ENCODE measurements at places on chromosomes 5 and 9.

DNA sequence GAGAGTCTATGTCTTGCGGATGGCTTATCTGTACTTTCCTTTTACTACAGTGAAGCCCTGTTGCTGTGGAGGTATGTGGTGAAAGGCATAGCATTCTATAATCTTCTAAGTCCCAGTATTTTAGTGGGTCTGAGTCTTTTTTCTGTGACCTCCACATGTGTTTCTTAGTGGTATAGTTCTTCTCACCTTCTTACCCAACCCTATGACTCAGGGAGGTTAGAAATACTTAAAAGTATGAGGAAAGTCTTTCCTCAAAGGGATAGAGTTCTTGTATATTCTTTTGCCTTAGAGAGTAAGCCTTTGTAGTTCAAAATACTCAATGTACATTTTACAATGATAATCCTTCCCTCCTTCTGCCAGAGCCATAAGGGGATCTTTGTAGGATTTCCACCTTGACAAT is 621.9 kb upstream of the CTNND2 start:
- no peak for DNase-seq

- DNase-seq = no peak
Measured at GRCh38 chr5:127022846-127023245, 7.5 kb downstream of the MARCHF3 start.

DNA sequence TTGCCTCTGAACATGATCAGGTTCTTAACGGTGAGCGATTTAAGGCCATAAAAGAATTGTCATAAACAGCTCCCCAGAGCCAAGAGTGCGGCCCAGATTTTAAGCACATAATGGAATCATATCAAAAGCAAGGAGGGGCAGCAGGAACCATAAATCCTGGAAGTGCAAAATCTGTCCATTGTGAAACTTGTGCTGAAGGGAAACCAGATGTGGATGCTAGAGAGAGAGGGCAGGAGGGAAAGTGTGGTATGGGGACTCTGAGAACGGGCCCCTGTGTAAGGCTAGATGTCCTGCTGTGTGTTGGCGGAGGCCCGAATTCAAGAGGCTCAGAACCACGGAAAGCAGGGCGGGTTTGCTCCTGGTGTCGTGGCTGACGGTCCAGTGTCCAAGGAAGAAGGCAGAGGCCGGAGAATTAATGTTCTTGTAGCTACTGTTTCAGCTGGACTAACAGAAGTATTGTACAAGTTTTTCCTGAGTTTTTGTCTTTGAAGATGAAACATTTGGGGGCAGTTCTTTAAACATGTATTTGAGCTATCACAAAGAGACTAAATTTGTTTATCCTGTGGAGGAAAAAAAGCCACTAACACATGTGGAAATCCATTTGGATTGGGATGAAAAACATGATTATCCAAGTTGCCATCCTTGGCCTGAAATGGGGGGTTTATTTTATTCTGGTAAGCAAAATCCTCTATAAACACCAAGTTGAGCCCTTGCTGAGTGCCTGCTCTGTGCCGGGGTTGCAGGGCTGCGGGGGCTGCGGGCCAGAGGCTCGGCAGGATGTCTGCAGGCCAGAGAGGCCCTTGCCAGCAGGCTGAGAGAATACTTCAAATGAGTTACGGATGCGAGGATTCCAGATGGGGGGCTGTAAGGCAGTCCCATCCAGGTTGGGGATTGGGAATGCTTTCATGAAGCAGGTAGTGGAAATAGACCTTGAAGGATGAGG is 9.2 kb upstream of the CXCL14 start:
- no peak for DNase-seq

- DNase-seq = no peak
Measured at GRCh38 chr5:28967848-28968247, 1929.5 kb upstream of the CDH9 start.

- no peak for DNase-seq
Measured at GRCh38 chr5:89929834-89930233, 479.7 kb downstream of the CETN3 start.

DNA sequence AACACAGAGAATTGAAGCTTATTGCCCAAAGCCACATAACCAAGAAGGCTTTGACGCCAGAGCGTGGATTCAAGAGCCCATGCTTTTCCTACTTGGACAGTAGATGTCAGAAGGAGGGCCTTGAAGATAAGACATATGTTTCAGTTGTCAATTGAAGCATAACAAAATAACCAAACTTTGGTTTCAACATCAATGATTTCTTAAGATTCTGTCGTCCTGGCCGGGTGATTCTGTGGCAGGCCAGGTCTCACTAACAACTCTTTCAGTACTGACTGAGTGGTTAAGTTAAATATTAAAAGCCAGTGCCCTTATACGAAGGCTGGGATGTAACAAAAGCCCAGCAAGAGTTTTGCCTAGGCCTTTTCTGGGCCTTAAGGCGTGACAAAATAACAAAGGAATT is 94.0 kb downstream of the RCL1 start:
- DNase-seq = no peak

- DNase-seq = no peak
Measured at GRCh38 chr5:80998590-80998979, 38.4 kb downstream of the RASGRF2 start.

DNA sequence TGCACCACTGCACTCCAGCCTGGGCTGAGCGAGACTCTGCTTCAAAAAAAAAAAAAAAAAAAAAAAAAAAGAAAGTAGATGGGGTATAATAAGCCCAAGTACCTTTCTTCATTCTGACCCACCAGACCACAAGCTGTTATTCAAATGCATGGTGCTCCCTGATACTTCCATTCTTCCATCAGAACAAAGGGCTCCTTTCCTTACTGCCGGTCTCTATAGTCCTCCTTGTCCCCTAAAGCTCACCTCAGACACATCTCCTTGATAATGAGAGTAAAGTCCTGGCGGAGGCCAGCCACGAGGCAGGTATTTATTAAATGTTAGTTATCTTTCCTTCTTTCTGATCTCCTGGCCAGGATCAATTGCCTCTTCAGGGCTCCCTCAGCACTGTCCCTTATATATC is 162.5 kb downstream of the RAB3C start:
- DNase-seq = no peak

Measured in SHP77 (cell line).